ENCODE measurements at places on chromosomes 12 and 14.

DNA sequence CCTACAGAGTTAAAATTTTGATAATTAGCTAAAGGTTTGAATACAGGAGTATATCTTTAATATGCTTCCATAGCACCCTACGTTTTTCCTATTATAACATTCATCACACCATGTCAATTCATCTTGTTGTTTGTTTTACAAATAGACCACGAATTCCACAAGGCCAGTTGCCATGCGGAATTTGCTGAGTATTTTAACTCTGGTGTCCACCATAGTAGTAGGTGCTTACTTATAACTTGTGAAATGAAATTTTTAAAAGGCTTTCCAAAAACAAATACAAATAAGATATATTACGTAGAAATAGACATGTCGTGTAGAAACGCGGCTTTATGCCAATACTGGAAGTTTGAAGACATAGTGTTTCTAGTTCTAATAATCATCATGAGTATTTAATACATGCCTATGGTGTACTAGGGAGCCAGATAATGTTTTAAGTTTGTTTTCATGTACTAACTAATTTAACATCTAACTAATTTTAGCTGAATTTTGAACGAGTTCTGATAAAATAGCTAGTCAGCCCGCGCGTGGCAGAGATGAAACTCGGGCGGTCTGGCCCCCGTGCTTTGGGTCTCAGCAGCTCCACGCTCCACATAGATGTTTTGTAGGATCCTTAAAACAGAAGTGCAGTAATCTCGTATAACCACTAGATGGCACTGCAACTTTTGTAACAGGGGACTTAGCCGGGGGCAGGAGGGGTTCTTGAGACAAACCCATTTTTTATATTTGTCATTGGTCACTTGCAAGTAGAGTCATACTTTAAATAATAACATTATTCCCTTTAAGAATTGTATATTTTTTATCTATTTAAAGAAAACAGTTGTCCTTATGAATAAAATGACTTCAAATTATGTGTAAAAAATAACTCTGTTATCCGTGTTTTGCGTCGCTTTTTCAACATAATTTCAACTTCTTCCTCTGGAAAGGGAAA is 10.2 kb downstream of the CD69 start:
- DNase-seq = no peak

- no peak for DNase-seq
Observed at GRCh38 chr12:52399756-52400155, 6.4 kb downstream of the KRT82 start.

- DNase-seq = peak; percentile 11
Observed at GRCh38 chr12:7832059-7832696, 40.5 kb downstream of the SLC2A14 start.

DNA sequence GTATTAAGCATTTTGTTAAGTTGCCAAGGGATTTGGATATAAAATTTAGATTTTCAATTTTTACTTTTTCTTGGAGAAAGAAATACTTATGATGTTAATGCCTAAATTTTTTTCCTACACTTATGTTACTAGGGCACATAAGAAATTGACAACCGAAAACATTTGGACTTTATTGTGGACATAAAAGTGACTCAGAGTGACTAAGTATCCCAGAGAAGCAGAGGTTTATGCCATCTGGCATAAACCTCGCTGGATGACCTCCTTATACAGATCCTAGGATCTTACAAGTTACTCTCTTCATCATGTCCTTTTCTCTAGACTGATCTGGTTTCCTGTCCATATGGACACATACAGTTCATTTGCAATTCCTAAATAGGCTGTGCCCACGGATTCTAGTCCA is 89.8 kb downstream of the RERG start:
- no peak for DNase-seq

DNA sequence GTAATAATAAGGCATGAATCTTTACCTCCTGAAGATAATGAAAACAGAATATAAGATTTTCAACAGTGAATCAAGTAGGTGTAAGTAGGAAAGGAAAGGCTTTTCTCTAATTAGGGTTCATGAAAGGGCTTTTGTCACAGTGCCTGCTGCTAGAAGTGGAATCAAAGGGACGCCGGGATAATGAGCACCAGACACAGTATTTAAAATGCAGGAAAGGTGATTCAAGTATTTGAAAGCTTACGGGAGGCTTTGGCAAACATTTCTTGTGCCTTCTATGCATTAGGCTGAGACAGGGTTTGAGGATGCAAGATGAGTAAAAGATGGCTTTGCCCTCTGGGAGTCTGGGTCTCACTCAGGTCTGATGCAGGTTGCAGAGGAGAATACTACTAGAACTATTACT is 70.5 kb upstream of the ANO4 start:
- DNase-seq = no peak

GRCh38 chr12:63163541-63163940 is 12.5 kb upstream of the AVPR1A start:
- no peak for DNase-seq

DNA sequence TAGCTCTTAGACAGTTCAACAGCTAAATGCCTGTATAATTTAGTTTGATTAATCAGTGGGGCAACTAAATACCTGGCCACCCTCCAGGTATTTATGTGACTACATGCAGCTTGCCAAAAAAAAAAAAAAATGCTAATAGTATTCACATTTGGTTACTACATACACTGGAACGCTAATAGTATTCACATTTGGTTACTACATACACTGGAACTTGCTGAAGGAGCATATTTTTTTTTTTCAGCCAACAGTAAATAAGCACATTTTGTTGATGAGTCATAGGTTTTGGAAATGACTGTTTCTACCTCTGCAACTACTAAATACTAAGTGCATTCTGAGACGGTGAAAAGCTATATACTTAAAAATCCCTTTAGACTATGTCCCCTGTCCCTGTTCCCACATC is 1172.3 kb downstream of the LRFN5 start:
- no peak for DNase-seq

- DNase-seq = no peak
Observed at GRCh38 chr12:22447223-22447622, 97.1 kb downstream of the C2CD5 start.

DNA sequence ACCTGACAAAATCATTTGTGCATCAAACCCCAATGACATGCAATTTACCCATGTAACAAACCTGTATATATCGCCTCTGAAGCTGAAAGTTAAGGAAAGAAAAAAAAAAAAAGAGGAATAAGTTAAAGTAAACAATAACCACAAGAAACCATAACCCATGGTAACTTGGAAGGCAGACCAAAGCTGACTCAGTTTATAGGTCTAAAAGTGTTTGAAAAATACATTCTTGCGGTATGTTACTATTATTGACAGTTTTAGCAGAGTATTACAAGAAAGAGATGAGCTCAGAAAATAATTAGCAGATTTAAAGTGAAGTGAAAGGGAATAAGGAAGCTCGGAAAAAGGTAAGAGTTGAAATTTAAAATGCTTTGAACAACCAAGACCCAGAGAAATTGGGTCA is 34.4 kb upstream of the MGAT4C start:
- DNase-seq = no peak
